ENCODE measurements at places on chromosomes 11 and 22.

DNA sequence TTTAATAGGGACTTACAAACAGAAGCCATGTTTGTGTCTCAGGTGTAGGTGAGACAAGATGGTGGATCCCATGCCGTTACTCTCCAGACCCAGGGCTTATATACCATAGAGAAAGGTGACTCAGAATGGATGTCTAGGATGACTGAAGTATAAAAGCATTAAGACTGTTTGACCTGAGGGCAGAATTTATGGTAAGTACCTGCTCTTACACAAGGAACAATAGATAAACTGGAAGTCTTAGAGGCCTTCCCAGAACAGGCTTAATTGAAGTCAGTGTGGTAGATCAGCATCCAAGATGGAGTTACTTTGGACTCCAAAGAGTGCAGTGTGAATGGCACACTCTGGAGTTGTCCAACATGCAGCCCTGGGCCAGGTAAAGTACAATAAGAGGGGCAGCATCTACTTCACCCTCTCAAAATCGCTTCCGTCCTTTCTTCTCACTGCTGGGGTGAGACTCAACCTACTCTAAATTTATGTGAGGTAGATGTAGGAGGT, 387.0 kb upstream of the DDI1 start:
- DNase-seq = no peak

- no peak for DNase-seq
Observed at GRCh38 chr11:44763121-44763820, 36.5 kb downstream of the TSPAN18 start.

- DNase-seq = no peak
Observed at GRCh38 chr11:34805937-34806336, 110.2 kb downstream of the APIP start.

- DNase-seq = no peak
Observed at GRCh38 chr22:39960791-39961746, 872 bp downstream of the TMA7B start.

- no peak for DNase-seq
Observed at GRCh38 chr22:21587803-21588611, 20.5 kb downstream of the UBE2L3 start.

DNA sequence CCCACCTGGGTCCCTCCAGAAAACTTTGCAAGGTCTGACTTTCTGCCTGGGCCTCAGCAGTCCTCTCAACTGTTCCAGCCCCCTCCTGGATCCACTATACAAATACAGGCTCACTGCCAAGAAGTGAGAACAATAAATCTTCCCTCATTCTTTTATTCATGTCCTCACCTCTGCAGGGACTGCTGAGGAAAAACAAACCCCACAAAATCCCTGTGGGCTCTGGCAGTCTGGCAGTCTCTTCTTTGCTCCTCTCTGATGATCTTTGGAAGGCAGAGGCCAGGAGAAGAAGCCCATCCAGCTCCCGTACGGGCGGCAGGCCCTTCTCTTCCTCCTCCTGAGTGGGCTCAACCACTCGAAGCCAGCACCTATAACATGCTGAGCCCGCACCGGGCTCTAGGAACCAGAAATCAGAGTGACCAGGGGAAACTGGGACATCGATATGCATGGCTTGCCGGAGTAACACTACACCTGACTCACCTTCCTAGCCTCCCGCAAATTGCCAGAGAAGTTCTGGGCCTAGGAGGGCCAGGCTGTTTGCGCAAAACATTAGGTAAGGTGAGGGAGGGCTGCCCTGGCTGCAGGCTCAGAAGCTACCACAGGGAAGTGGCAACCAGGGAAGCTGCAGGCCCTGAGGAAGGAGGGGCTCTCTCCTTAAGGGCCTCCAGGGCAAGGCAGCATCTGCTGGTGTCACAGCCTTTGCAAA, 24.2 kb downstream of the TMPRSS5 start:
- DNase-seq = no peak

DNA sequence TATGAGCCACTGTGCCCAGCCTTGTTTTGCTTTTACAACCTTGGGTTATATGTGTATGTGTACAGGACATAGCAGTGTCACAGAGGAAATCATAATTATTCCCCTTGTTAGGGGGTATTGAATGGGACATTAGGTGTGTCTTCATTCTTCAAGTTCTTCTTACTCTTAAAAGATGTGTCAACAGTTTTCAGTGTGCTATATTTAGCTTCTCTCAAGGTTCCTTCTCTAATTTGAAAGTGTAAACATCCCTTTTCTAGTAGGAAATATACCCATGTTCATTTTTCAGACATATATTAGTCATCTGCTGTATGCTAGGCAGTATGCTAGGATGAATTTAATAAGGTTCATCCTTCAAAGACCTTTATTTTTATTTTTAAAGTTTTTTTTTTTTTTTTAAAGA, 17.1 kb downstream of the PCF11 start:
- no peak for DNase-seq

DNA sequence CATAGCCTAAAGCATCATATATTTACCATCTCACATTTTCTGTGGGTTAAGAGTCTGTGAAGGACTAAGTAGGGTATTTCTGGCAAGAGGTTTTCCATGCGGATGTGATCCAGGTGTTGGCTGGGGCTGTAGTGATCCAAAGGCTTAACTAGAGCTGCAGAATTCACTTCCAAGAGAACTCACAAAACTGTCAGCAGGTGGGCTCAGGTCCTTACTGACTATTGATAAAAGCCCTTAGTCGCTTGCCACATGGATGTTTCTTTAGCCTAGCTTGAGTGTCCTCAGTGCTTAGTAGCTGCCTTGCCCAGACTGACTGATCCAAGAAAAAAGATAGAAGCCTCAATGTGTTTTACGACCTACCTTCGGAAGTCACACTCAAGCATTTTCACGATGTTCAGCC, 250.8 kb downstream of the CNTN5 start:
- DNase-seq = no peak

DNA sequence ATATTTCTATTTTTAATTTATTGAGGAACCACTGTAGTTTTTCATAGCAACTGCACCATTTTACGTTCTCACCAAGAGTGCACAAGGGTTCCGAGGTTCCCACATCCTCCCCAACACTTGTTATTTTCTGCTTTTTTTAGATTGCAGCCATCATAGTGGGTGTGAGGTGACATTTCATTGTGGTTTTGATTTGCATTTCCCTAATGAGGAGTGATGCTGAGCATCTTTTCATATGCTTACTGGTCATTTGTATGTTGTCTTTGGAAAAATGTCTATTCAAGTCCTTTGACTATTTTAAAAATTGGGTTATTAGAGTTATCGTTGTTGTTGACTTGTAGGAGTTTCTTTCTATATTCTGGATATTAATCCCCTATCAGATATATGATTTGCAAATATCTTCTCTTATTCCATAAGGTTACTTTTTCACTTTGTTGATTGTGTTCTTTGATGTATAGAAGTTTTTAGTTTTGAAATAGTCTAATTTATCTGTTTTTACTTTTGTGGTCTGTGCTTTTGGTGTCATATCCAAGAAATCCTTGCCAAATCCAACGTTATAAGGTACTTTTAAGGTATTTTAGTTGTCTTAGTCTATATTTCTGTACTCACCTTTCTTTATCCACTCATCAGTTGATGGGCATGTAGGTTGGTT, 9.0 kb downstream of the NEAT1 start:
- no peak for DNase-seq
